Activated T-cell treated with anti-CD3 and anti-CD28 coated beads, Interleukin-2, amount 50 U/mL, for 72 hours (primary cell): ENCODE measurements at places on chromosomes 11 and 22. TPM values are rescaled to one million over a fixed set of nuclear protein-coding genes. Genes with fewer than 3 reads are reported as not detected.

GRCh38 chr11:118635237-118635591, 27.8 kb downstream of the PHLDB1 start:
- no peak for DNase-seq

GRCh38 chr11:73980001-73980961, 2.4 kb downstream of the UCP2 start:
- peak; percentile 76 for DNase-seq

GRCh38 chr11:41458154-41458553, 1.3 kb downstream of the LRRC4C start:
- DNase-seq, result no peak

- DNase-seq, result no peak
These were observed at the start of gene FOLH1 for GRCh38 chr11:49208006-49208721. FOLH1 (minus strand) TSS chr11:49208602; CDS start chr11:49208409, 193 bp downstream.

GRCh38 chr22:45878051-45878781, 98.7 kb downstream of the WNT7B start:
- no peak for DNase-seq

DNA sequence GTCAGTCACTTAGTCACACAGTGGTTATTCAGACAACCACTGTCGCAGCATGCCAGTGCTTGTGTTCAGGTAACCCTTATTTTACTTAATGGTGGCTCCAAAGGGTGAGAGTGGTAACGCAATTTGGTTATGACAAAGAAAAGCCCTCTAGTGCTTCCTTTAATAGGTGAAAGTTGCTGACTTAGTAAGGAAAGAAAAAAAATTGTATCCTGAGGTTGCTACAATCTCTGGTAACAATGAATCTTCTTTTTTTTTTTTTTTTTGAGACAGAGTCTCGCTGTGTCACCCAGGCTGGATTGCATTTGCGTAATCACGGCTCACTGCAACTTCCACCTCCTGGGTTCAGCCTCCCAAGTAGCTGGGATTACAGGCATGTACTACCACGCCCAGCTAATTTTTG, 64.5 kb downstream of the C11orf91 start:
- no peak for DNase-seq

- DNase-seq, result no peak
These were observed 5.8 kb downstream of the SELENOO start for GRCh38 chr22:50206599-50206998.

GRCh38 chr11:62322524-62322923, 14.7 kb upstream of the ASRGL1 start:
- DNase-seq, result no peak

DNA sequence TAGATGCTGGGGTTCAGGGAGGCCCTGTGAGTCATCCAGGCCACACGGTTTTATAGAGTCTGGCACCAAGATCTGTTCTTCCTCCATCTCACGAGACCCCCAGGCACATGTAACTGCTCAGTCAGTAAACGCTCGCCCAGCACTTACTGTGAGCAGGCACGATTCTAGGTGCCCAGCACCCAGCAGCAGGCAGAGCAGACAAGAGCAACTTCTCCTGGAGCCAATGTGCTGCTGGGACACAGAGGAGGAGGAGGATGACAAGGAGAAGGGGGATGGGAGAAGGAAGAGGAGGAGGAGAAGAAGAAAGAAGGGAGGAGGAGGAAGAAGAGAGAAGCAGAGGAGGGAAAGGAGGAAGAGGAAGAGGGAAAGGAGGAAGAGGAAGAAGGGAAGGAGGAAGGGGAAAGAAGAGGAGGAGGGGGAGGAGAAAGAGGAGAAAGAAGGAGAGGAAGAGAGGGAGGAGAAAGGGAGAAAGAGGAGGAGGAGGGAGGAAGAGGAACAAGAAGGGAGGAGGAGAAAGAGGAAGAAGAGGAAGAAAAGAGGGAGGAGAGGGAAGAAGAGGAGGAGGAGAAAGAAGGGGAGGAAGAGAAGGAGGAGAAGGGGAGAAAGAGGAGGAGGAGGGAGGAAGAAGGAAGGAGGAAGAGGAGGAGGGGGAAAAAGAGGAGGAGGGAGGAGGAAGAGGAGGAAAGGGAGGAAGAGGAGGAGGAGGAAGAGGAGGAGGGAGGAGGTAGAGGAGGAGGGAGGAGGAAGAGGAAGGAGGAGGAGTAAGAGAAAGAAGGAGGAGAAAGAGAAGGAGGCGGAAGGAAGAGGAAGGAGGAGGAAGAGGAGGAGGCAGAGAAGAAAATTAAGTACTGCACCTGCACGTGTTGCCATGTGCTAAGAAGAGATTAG, 77.6 kb upstream of the RTL6 start:
- no peak for DNase-seq

GRCh38 chr11:111840143-111840542, 31.2 kb downstream of the ALG9 start:
- DNase-seq, result no peak

DNA sequence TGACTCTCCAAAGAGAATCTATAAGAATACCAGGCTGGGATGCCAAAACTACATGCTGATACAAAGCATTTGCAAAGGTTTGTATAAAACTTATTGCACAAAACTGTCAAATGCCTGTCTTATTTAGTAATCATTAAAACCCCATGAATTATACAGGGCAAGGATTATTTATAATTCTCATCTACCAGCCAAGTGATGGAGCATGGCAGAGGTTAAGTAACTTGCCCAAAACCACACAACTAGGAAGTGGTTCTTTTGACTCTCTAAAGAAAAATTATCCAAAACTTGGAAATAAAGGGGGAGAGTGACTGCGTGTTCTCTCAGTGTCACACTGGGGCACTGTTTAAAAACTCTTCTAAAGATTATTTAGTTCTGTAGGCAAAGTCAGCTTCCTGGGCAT, 17.4 kb upstream of the CLMP start:
- DNase-seq, result no peak

GRCh38 chr11:82034527-82034926, 699.1 kb downstream of the FAM181B start:
- no peak for DNase-seq

Gene OR51I1
- not detected for total RNA-seq

Gene NELL1
- not detected for total RNA-seq

Gene WNT11
- 0.16 TPM for total RNA-seq

Gene RAPSN
- 0.77 TPM for total RNA-seq

Gene HOATZ
- total RNA-seq, result not detected

Gene SLC25A18
- total RNA-seq, result not detected

Gene TMEM191C
- 1.5 TPM for total RNA-seq
